ENCODE measurements at places on chromosomes 2 and 18. TPM values are rescaled to one million over a fixed set of nuclear protein-coding genes. Genes with fewer than 3 reads are reported as not detected.

FBXO36 gene
- total RNA-seq, result 1.9 TPM

GRCh38 chr2:128379021-128380015 lies 60.6 kb upstream of the HS6ST1 start:
- DNase-seq, result no peak

DNA sequence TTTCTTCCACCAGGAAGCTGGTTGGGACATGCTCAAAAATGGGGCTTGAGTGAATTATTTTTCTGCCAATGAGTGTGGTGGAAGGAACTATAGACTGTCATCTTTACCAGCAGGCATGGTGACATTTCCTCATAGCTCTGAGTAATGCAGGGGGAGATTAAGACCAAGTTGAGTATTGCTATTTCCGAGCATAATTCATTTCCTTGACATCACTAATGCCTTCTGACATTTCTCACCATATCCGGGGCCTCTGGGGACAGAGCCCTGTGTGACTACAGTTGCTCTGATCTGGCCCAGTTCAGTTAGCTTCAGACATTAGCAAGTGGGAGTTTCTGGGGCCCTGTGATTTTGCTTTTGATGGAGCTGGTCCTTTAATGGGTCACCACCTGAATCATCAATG lies 410.4 kb downstream of the MEIS1 start:
- no peak for DNase-seq

- no peak for DNase-seq
Measured at GRCh38 chr2:154194909-154195643, 323.4 kb downstream of the GALNT13 start.

DNA sequence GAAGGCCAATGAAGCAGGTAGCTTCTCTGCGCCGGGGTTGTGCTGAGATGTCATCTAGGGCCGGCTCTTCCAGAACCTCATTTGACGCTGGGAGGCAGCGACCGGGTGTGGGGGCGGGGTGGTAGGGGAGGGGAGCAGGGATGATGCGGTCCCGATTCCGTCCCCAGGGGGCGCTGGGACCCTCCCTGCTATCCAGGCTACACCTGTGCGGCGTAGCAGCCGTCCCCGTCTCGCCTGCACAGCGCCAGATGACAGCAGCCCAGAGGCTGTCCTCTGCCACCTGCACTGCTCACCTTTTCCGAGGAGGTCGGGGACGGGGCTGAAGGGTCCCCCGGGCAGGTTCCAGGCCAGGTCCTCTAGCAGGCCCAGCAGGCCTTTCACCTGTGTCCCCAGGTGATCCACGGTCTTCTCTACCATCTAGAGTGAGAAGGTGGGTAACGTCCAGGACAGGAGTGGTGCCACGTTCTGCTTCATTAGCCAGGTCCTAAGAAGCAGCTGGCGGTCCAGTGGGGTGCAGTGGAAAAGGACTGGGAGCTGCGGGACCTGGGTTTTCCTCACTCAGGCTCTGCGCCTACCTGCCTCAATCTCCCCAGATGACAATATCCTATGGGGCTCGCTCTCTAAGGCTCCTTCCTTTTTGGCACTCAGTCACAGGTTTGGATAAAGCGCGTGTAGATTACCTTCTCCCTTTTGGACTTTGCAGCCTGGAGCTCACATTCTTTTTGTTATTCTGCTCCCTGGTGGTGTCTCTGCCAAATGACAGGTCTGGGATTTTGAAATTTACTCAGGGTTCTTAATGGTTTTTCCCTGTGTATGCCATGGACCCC lies 56.0 kb upstream of the RAB6C start:
- DNase-seq, result peak; percentile 25

ODC1 gene
- total RNA-seq, result 177 TPM

BBS5 gene
- 2.2 TPM for total RNA-seq

NT5DC4 gene
- not detected for total RNA-seq

- no peak for DNase-seq
Measured at GRCh38 chr2:1002350-1002749, 51.7 kb downstream of the SNTG2 start.

MAP3K19 gene
- total RNA-seq, result not detected

DGUOK gene
- total RNA-seq, result 112 TPM

TXNDC2 gene
- total RNA-seq, result not detected

GRCh38 chr2:46793423-46794416 lies 121.9 kb downstream of the MCFD2 start:
- DNase-seq, result no peak

- no peak for DNase-seq
Measured at GRCh38 chr2:232831496-232831895, 38.6 kb upstream of the SNORC start.

DNA sequence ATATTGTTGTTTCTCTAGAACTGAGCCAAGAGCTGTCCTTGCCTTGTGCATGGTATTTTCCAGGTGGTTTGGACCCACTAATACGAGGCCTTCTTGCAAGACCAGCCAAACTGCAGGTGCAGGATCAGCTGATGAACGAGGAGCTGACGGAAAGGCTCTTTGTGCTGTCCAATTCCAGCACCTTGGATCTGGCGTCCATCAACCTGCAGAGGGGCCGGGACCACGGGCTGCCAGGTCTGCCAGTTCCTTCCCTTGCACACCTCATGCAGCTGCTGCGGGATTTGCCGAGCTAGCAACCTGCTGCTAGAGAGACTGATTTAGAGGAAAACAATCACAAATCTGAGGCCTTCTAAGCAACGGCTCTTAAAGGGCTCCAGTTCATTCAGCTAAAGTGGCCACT lies 74.5 kb downstream of the TPO start:
- DNase-seq, result no peak

DES gene
- not detected for total RNA-seq

GRCh38 chr2:9773903-9774239 lies 69.4 kb upstream of the TAF1B start:
- DNase-seq, result no peak

AGXT gene
- not detected for total RNA-seq

DNA sequence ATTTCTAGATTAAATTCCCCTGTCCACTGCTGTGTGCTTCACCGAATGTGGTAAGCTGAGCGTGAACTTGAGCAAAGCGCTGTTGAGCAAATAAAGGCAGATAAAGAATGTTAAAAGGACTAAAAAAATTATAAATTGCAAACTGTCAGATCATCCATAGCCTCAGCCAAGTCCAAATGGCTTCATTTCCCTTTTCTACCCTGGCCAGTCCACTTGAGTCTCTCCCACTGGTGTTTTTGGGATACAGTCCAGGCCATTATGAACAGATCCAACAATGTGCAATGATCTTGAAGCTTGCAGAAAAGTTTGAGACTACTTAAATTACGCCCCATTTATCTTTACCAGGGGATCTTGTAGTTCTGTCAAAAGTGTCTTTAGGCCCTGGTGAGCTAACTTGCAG lies 254.6 kb upstream of the PIK3C3 start:
- DNase-seq, result no peak

- DNase-seq, result no peak
Measured at GRCh38 chr2:48984922-48985321, 169.4 kb downstream of the FSHR start.

DNA sequence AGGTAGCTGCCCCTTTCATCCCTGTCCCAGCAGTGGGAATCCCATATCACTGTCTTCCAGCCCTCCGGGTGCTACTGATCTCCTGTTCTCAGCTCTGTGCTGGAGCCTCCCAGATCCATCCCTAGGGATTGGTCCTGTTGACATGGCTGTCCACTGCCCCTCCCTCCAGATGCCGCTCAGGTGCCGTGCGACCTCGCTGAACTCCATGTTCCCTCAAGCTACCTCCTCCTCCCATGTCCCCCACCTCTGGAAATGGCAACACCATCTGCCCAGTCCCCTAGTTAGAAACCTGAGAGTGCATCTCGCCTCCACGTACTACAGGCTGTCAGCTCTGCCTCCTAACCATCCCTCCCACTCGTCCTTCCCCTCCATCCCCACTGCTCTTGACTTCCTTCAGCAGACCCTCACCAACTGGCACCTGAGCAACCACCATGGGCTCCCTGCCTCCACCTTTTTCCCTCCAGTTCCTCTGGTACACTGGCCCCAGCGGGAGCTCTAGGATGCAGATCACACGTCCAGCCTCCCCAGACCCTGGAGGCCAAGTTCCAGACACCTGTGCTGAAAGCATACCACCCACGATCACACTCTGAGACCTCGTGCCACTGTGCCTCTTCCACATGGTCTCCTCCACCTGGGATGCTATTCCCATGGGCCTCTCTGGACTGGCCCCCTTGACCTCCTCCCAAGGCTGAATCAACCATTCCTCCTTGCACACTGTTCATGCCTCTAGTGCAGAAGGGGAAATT lies 106.8 kb downstream of the KLHL29 start:
- no peak for DNase-seq

- no peak for DNase-seq
Measured at GRCh38 chr2:108918156-108918874, 70.7 kb downstream of the EDAR start.

DNA sequence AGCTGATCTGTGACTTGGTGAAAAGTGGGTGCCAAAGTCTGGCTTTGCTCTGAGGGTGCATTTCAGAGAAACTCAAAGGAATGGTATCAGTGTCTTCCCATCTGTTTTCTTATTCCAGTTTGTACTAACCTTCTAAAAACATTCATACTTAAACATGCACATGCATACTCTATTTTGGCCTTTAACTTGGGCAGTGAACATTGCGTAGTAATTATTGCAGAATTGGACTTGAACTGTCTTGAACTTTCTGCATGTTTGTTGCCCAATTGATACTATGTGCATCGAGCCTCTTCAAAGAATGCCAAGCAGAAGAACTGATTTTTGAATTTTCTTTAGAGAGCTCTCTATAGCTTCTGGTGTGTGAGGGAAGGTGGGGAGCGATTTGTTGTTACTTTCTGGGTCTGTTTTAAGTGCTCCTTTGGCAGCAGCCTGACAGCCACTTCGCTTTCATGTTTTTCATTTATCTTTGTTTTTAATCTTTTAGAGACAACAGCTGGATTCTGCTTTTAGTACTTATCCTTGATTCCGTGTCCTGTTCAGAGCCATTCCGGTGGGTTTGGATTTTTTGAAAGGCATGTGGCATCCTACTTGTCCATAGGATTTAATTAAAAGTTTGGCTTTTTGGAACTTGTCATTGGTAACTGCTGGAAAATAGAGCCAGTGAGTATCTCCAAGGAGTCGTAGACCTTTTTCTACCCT lies 159.2 kb downstream of the RAPGEF4 start:
- no peak for DNase-seq

DNA sequence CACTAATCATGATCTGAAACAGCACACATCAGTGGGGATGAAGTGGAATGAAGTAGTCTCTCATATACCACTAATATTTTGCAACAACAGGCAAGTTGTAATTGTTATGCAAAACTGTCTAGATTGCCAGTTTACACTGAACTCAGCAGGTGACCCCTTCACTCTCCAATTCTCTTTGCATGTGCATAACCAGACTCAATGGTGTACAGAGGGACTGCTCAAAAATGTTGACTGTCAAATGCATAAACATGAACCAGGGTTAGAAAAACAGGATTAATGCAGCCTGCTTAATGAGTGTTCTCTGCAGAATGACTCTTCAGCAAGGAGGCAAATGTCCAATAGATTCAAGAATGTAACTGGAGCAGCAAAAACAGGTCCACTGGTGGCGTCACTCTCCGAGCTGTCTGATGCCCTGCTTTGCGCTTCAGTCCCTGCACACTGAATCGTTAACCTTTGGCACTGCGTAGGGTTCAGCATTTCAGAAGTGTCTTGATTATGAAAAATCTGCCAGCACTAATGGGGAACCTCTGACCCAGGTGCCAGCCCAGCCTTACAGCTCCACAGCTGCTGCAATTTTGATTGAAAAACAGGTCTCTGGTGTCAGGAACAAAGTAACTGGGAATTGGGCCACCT lies 209.3 kb downstream of the TDRD15 start:
- no peak for DNase-seq

GRCh38 chr2:191875859-191876258 lies 29.0 kb upstream of the CAVIN2 start:
- DNase-seq, result no peak

GAD1 gene
- total RNA-seq, result 0.86 TPM

GRCh38 chr18:46071653-46072375 lies at the start of gene PSTPIP2:
Gene PSTPIP2, minus strand, starts transcription at chr18:46072260. Its CDS starts 72 bp downstream, at chr18:46072188.
- peak; percentile 75 for DNase-seq

DNA sequence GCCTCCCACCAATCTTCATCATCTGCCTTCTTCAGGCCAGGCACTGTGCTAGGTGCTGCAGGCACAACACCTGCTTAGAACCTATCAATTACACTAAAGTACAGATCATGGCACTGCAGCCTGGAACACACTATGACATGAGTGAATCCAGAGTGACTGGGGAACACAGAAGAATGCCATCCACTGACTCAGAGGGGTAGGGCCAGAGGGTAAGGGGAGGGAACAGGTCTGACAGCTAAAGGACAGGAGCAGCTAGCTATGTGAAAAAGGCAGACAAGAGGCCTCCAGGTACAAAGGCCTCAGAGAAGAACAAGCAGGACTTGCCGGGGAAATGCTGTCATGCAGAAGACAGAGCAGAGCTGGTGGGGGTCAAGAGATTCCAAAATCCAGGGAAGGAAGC lies 53.3 kb upstream of the ACAA2 start:
- no peak for DNase-seq

LRP2 gene
- total RNA-seq, result 0.62 TPM

DNA sequence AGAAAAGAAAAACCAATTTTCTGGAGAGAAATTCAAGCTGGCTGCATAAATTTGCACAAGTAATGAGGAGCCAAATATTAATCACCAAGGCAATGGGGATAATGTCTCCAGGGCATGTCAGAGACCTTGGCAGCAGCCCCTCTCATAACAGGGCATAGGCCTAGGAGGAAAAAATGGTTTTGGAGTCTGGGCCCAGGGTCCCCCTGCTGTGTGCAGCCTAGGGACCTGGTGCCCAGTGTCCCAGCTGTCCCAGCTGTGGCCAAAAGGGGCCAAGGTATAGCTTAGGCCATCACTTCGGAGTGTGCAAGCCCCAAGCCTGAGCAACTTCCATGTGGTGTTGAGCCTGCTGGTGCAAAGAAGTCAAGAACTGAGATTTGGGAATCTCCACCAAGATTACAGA lies 57.1 kb downstream of the SCN7A start:
- no peak for DNase-seq

GRCh38 chr2:28779001-28779400 lies 27.4 kb downstream of the PPP1CB start:
- no peak for DNase-seq

ACMSD gene
- not detected for total RNA-seq

GRCh38 chr18:30245766-30246455 lies 796.6 kb downstream of the DSC3 start:
- DNase-seq, result no peak

DNA sequence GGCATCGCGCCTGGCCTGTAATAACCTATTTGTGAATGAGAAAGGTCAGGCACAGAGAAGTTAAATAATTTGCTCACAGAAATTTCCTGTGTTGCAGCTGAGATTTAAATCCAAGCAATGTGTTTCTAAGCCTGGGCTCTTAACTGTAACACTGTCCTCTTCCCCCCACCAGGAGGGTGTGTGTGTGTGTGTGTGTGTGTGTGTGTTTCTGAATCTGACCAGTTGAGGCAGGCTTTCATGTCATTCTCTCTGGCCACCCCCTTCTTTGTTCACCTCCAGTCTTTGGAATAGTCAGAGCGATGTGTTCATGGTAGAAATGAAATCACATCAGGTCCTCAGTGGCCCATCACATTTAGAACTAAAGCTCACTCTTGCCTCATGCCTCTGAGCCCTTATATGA lies 81.2 kb downstream of the NEDD4L start:
- no peak for DNase-seq

- no peak for DNase-seq
Measured at GRCh38 chr2:211860224-211860623, 678.4 kb downstream of the ERBB4 start.
